ENCODE measurements at places on chromosomes 6 and 20.

- DNase-seq = no peak
These were observed 192.1 kb upstream of the CCN2 start for GRCh38 chr6:132143258-132143657.

DNA sequence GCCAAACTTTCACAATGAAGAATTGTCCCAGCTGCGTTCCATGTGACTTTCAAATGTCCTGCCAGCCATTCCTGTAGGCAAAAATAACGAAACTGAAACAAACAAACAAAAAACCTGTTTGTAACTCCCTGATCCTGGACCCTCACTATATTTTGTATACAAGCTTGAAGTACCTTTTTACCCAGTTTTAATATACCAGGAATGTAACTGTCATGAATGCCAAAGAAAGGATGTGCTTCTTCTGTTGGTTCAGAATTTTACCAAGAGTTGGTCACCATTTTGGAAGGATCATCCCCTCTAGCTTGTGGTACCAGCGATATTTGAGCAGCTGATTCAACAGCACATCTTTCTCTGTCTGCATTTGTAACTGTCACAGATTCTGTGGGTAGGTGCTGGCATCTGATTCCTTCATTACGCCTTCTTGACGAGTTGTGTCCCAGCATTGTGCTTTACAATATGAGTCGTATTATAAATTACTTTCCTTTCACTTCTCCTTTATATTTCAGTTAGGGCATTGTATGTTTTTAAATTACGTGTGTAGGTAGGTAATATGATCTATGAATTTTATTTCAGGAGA is 93.9 kb downstream of the DLGAP4 start:
- no peak for DNase-seq

DNA sequence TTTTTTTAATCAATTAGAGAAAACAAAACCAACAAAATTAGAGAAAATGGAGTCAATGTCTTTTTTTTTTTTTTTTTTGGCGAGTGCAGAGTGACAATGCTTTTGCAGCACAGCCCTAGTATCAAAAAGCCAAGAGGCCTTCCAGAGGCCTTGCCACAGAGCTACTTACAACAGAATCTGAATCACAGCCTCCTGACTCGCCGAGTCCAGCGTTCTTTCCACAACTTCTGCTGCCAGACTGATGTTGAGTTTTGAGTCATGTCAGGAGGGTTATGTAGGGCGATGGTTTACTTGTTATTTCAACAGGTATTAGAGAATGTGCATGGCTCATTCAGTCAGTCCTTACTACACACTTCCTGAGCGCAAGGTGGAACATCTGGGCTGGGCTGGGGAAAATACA is 88.6 kb downstream of the FNDC1 start:
- no peak for DNase-seq

GRCh38 chr6:43964659-43965570 is 162.3 kb downstream of the MRPL14 start:
- DNase-seq = no peak

DNA sequence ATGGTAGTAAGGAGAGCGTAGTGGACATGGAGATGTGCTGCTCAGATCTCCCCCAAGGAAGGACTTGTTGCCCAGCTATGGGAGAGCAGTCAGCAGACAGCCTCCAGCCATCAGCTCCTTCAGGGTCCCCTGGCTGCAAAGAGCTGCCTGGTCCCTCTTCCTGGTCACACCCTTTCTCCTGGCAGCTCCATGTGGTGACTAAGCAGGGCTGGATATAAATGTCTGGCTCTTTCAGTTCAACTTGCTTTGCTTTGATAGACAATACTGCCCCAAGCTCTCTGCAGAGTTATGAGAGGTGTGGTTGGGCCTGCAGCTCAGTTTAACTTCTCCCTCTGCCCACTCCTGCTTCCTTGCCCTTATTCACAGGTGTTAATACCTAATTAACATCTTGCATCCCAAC is 64.1 kb upstream of the DDR1 start:
- no peak for DNase-seq

GRCh38 chr6:46549155-46549554 is 57.9 kb upstream of the RCAN2 start:
- DNase-seq = no peak

GRCh38 chr20:64211874-64212658 is 43.5 kb upstream of the PCMTD2 start:
- no peak for DNase-seq

DNA sequence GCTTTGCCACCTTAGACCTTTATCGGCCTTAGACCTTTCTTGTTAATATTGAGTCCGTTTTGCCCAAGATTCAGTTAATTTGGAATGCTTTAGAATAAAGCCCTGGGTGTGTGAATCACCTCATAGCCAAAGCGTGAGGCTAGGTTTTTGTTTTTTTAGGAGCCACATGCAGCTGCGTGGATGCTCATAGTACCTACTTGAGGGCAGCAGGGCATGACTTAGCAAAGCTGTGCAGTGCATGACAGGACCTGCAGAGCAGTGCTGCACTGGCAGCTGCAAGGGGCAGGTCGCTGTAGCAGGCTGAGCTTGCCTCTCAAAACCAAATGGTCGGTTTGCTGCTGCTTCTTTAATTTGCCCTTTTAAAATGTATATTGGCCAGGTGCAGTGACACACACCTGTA is 116.1 kb downstream of the JAG1 start:
- DNase-seq = peak; percentile 23

- no peak for DNase-seq
These were observed 48.0 kb downstream of the NPEPL1 start for GRCh38 chr20:58740356-58741308.

GRCh38 chr6:135851442-135852271 is at the start of gene PDE7B:
Gene PDE7B, plus strand, starts transcription at chr6:135851701.
- DNase-seq = no peak

GRCh38 chr20:13142143-13142542 is 78.9 kb upstream of the ISM1 start:
- no peak for DNase-seq

DNA sequence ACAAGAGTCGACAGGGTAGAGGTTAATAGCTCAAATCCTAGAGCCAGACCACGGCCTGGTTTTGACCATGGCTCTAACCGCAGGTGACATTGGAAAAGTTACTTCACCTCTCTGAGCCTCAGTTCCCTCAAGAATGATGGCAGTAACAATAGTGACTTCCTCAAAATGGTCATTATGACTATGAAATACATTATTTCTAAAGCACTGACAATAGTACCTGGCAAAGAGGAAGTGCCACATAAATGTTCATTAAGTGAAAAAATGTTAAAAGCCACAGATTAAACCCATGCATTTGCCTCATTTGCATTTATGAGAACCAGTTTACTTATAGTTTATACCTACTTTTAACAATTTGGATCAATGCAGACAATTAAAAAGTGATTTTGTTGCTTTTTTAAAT is 12.3 kb downstream of the BTBD3 start:
- DNase-seq = no peak

DNA sequence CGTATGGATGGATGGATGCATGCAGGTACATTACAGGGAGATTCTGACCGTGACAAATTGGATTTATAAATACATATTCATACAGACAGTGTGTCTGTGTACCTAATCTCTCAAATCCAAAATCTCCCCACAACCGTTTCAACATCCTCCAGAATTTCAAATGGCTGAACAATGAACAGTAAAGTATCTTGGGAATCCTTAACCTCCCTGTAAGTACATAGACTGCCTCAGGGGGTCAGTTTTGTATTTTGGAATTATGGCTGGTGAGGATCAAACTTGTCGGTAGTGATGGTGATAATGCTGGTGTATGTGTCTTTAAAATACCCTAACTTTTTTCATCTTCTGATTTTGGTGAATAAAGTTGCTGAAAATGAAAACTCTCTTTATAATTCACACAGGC is 246.2 kb downstream of the FOXC1 start:
- no peak for DNase-seq

- DNase-seq = peak; percentile 94
These were observed 715.6 kb downstream of the QKI start for GRCh38 chr6:164130151-164130550.

DNA sequence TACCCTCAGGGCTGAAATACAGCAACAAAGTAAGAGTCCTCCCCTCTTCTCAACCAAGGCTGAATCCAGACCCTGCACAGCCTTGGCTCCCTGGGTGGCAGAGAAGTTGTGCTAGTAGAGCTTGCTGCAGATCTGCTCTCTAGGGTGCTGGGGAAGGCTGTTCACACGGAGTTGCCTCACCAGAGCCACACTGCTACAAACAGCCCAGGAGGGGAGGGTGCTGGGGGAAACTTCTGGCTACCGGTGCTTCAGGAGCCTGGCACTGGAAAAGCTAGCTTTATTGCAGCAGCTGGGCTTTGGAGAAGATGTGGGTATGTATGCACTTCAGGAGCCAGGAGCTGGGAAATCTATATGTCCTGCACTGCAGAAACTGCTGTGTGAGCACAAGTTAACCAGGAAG is 37.6 kb upstream of the SUPT3H start:
- no peak for DNase-seq

DNA sequence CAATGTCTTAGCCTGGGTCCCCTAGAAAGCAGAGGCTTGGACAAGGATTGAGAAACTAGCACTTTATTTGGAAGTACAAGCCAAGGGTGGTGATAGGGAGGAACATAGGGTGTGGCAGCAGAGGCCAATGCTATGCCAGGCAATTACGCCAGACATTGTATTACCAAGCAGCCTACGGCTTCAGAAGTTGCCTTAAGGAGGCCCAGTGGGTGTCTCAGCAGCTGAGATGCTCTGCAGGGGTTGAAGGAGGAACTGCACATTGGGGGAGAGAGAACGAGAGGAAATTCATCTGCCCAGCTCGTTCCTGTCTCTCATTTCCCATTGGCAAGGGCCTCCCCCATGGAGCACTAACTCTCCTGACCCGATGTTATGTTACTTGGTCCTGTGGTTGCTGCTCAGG is 859 bp downstream of the C20orf202 start:
- no peak for DNase-seq

GRCh38 chr6:29517728-29518440 is 30.1 kb upstream of the MAS1L start:
- DNase-seq = no peak

- DNase-seq = no peak
These were observed 7.4 kb downstream of the SLC52A3 start for GRCh38 chr20:760751-761417.

GRCh38 chr20:8443464-8444072 is 311.5 kb downstream of the PLCB1 start:
- no peak for DNase-seq

DNA sequence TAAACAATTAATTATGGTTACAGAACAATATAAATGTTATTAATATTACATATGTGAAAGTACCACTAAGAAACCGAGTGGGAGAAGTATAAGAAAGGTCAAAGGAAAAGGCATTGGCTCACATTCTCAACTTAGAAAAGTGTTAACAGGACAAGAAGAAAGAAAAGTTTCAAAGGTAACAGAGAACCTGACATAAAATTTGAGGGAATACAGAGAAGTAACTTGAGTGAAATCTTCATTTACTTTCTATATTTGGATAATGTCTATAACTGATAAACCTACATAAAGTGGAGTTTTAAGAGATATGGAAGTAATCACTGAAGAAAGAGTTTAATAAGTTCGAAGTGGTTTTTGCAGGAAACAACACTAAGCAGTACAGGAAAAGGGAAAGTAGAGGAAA is 30.1 kb downstream of the REPS1 start:
- no peak for DNase-seq

GRCh38 chr20:62117658-62118057 is 4.6 kb upstream of the LSM14B start:
- DNase-seq = no peak

GRCh38 chr20:573414-574296 is 30.1 kb upstream of the CSNK2A1 start:
- no peak for DNase-seq

GRCh38 chr6:45371924-45372573 is 5.7 kb downstream of the SUPT3H start:
- DNase-seq = no peak

DNA sequence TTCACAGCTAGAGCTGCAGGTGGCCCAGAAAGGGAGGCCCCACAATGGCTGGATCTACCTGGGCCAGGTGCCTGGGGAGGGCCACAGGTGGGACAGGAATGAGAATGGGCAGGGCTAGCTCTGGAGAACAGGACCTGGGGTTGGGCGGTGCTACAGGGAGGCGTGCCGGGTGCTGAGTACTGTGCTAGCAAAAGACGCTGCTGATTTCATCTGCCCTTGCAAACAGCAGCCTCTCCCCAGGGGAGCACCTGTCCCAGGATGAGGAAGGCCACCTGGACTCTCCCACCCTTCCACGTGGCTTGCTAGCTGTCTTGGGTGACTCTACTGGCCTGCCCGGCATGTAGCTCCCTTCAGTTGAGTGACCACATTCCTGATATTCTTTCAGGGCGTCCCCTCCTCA is 6.6 kb upstream of the YTHDF1 start:
- DNase-seq = no peak

- DNase-seq = no peak
These were observed 776.1 kb downstream of the TENT5A start for GRCh38 chr6:80976336-80976735.

DNA sequence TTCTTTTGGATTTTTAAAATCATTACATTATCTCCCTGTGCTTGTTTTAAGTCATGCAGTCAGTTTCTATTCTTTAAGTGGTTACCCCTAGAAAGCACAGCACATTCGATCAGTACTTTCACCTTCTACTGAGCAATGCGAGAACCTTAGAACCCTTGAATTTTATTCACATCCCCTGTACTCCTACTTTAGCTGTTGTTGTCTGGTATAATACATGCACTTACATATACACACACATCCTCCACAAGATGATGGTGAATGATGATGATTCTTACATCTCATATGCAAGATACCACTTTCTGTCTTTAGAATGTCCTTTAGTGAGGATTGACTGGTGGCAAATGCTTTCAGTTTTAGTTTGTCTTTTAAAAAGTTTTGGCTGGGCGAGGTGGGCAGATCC is 5.7 kb downstream of the CDC40 start:
- no peak for DNase-seq

DNA sequence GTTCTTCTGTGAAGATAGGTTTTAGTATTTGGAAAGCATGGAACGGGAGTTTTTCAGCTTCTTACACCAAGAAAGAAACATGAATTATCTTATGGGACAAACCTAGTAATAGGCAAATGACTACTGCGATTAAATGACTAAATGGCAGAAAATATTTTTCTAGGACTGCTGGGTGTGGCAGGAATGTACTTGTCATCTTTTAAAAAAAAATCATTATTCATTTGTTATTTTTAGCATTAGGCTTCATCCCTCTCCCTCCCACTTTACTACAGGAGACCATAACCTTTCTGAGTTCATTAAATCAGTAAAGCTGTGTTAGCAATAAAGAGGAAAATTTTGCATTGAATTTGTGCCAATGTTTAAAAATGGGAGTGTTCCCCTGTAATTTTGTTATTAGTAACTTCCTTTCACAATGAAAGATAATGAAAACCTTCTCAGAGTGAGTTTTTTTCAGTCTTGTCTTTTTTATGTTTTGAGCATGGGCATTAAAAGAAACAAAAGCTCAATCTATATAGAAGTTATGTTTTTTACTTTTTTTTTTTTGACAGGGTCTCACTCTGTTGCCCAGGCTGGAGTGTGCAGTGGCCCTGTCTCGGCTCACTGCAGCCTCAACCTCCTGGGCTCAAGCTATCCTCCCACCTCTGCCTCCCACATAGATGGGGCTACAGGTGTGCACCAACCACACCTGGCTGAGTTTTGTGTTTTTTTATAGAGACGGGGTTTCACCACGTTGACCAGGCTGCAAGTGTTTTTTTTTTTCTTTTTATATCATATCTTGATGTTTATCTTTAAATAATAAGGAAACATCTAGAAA is 105.6 kb upstream of the CLDN20 start:
- DNase-seq = no peak

- DNase-seq = no peak
These were observed 262.8 kb upstream of the MAP3K7 start for GRCh38 chr6:90849686-90850085.
